ENCODE measurements at places on chromosomes 13 and 19.
A peak's percentile ranks its signal among the peaks of the same experiment; 100 is the strongest.

GRCh38 chr13:20124303-20124702, 36.5 kb downstream of the GJA3 start:
- DNase-seq = no peak

- DNase-seq = peak; percentile 57
Measured at GRCh38 chr19:351976-352625, 7.5 kb upstream of the MIER2 start.

GRCh38 chr19:3335431-3336350, 30.7 kb upstream of the NFIC start:
- no peak for DNase-seq

- no peak for DNase-seq
Measured at GRCh38 chr13:88586263-88586662, 915.1 kb downstream of the SLITRK5 start.

DNA sequence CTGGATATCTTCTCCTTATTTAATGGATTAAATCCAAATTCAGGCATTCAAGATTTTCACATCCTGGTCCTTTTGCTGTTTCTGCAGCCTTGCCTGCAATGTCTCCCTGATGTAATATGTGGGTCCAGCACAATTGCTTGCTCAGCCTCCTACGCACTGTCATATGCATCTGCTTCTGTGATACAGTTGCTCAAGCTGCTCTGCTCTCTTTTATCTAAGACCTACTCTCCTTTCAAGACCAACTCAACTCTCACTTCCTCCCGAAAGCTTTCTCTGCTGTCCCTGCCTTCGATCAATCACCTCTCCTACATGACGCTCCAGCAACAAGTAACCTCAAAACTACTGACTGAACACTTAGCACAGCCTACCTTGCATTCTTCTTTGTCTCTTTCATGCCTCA, 138.2 kb downstream of the DCLK1 start:
- no peak for DNase-seq

- DNase-seq = no peak
Measured at GRCh38 chr19:29325241-29325975, 112.5 kb upstream of the UQCRFS1 start.

- DNase-seq = peak; percentile 89
Measured at GRCh38 chr13:40666933-40667621, 636 bp upstream of the FOXO1 start.

DNA sequence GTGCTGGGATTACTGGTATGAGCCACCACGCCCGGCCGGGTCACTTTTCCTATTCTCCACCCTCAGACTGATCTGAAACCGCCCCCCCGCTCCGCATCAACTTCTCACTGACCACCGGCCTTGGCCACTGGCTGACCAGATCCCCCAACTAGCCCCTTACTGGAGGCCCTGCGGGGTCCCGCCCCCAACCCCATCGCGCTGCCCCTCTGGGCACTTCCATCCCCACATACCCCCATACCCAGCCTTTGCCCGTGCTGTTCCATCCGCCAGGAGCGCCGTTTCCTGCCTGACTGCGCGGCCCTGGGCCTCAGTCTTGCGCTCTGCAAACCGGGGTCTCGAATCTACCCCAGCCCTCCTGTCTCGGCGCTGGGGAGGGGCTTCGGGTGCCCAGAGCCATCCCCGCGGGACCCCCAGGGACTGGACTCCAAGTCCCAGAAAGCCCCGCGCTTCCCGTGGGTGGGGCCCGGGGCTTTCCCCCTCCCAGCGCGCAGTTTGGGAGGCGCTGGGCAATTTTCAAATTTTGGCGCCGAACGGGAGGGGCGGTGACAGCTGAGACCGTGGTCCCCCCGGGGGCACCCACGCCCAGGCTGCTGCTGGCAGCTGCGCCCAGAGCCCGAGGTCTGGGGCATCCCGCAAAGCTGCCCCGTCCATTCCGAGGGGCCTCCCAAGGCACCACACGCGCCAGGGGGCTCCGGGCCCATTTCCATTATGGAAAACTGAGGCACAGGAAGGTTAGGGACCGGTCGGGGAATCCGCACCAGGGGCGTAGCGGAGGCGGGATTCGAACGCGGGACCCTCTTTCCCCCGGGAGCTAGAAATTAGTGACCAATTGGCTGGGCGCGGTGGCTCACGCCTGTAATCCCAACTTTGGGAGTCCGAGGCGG, 5.2 kb upstream of the LMNB2 start:
- peak; percentile 79 for DNase-seq

DNA sequence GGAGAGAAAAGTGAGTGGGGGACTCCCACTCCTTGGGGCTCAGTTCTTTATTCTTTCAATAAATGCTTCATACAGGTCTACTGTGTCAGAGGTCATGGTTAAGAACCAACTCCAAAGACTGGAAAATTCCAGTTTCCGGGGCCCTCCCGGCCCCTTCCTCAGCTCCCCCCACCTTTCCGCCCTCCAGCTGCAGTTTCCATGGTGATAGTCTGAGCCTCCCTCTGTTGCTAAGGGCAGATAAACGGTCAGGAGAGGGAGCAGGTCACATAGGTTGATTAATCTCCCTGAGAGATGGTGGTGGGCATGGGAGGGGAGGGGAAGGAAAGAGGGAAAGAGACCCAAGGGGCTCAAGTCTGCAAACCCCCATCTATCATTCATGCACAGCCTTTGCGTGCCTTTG, 131.5 kb upstream of the USP29 start:
- DNase-seq = no peak

DNA sequence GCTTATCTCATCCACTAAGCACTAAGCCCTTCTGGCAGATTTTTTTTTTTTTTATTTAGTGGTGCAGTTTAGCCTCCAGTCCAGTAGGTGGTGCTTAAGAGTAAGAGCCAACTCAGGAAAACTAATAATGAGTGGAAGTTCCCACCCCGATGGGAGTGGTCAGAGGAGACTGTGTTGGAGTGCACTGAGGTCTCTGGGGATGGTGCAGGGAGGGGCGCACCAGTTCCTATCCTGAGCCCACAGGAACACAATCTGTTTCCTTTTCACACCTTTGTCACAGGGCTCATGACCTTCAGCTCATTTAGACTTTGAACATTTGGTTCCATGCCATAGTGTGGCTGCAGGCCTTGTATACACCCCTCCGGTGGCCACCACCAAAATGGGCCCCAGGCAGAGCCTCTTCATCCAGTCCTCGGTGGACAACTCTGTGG, 367.4 kb downstream of the SPRY2 start:
- no peak for DNase-seq

GRCh38 chr13:31610270-31610998, 128.9 kb upstream of the RXFP2 start:
- no peak for DNase-seq

DNA sequence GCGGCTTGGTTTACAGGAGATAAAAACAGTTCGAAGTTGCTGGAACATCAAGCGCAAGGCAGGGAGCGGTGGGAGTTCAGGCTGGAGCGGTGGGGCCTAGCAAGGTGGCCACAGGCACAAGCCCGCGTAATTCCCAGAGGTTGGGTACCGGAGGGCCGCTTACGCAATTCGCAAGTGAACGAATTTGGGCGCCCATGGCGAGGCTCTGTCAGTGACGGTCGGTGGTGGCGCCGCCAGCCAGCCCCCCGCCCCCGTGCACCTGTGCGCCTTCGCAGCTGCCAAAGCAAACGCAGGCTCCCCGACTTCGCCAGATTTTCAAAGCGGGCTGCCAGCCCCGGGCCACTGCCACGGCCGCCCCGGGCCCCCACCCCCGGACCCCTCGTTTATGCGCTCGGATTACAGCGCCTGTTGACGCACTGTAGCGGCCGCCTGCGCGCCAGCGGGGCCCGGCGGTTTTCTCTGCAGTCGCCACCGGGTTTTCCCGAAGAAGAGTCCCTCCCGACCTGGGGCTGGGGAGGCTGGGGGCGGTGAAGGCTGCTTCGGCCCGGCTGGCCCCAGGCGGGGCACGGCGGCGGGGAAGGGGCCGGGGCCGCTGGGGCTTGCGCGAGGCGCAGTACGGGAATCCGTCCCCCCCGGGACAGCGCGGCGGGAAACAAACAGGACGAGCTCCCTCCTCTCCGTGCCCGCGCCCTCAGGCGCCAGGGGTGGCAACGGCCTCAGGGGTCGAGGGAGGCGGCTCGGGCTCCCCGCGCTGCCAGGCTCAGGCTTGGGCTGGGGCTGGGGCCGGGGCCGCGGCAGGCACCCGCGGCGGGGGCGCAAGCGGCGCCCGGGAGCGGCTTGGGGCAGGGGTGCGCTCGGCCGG, 709 bp downstream of the N4BP2L1 start:
- peak; percentile 84 for DNase-seq

DNA sequence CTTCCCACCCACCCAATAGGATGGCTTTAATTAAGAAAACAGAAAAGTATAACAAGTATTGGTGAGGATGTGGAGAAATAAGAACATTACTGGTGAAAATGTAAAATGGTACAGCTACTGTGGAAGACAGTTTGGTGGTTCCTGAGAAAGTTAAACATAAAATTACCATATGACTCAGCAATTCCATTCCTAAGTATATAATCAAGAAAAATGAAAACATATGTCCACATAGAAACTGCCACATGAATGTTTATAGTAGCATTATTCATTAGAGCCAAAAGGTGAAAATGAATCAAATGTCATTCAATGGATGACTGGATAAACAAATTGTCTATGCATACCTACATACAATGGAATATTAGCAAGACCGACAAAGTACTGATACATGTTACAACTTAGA, 16.9 kb downstream of the DZIP1 start:
- no peak for DNase-seq

DNA sequence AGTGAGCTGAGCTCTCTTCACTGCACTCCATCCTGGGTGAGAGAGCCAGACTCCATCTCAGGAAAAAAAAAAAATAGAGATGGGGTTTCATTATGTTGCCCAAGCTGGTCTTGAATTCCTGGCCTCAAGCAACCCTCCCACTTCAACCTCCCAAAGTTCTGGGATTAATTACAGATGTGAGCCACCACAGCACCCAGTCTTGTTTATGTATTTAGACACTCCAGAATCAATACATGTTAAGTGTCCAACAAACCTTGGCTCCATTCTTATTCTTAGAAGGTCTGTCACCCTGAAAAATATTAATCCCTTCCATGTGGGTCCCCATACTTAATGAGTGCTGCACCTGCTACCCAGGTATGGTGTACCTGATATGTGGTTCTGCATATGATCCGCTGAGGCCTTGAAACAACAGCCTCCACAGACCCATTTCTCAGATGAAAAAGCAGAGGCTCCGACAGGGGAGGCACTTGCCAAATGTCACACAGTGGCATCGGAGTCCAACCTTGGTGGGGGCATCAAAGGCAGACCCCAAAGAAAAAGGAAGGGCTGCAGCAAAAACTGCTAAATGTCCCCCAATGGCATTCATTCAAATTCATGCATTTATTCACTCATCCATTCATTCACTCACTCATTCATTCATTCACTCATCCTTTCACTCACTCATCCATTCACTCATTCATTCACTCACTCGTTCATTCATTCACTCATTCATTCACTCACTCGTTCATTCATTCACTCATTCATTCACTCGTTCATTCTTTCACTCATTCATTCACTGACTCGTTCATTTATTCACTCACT, 16.7 kb downstream of the TICAM1 start:
- no peak for DNase-seq

- DNase-seq = no peak
Measured at GRCh38 chr13:67229481-67230403, at the start of gene PCDH9. Gene PCDH9 (minus strand): TSS chr13:67230336. CDS start chr13:67228440, 1,896 bp downstream.

- no peak for DNase-seq
Measured at GRCh38 chr13:47829690-47830089, 171.4 kb downstream of the SUCLA2 start.

- no peak for DNase-seq
Measured at GRCh38 chr19:17681505-17682125, 6.5 kb downstream of the UNC13A start.

DNA sequence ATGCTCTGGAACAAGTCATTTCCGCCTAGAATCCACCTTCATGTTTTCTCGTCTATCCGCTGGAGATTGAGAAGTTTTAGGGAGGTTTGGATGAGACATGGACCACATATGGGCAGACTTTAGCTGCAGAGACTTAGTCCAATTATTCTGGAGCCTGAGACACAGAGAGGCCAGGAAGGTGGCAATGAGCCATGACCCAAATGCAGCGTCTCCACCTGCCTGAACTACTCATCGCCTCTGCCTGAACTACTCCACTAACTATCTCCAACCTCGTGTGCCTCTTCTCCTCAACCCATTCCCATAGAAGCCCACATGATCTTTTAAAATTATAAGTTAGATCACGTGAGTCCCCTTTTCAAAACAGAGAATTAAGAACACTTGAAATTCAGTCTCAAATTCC, 5.6 kb downstream of the PLEKHA4 start:
- no peak for DNase-seq

DNA sequence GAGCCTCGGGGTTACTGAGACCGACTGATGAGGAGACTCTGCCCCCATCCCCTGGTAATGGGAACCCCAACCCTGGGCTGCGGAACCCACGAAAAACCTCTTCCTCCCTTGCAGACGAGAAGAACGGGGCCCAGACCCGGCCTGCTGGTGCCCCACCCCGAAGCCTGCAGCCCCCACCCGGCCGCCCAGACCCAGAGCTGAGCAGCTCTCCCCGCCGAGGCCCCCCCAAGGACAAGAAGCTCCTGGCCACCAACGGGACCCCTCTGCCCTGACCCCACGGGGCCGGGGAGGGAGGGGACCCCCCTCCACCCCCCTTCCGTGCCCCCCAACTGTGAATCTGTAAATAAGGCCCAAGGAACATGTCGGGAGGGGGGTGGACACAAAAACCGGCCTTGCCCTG, 13.3 kb downstream of the TMEM150B start:
- DNase-seq = no peak

GRCh38 chr19:38360839-38361631, 13.3 kb upstream of the PSMD8 start:
- no peak for DNase-seq

- no peak for DNase-seq
Measured at GRCh38 chr13:96221471-96221870, 131.6 kb downstream of the HS6ST3 start.

DNA sequence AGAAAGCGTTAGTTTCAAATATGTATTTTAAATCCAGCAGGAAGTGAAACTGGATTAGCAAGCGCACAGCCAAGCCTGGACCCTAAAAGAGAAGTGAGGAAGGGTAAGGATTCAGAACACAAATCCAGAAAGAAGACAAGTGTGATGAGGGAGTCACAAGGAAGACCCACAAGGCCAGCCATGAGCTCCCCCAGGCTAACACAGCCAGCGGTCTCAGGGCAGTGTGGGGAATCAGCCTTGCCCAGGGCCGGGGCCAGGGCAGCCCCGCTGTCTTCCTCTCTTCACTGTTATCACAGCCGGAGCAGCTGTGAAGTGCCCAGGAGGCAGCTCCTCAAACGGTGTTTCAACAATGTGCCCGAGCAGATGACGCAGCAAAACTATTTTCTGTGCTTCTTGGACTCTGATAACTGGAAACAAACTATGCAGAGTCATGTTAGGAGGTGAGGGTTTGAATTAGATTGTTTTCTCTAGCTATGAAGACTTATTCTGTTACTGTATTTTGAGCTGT, 12.2 kb upstream of the CDC16 start:
- DNase-seq = no peak
